Stimulated activated CD8-positive, alpha-beta memory T cell treated with anti-CD3 and anti-CD28 coated beads, Interleukin-7, amount 100 ng/mL, for 1 hour (primary cell): ENCODE measurements at places on chromosomes 1 and 21.

DNA sequence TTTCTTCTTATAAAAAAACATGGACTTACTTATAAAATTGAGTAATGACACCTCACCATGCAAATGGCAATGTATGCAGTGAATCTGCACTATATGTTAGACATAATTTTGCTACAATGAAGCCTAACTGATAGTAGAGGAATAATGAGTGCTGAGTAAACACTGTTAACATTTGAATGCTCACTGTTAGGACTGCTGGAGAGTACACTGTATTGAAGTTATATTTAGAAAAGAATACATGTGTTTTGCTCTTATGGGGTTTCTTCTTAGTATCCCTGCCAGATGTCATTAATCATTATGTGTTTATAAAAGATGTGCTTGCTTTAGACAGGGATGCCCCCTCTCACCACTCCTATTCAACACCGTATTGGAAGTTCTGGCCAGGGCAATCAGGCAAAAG, 111.1 kb upstream of the ZP4 start:
- DNase-seq = no peak

DNA sequence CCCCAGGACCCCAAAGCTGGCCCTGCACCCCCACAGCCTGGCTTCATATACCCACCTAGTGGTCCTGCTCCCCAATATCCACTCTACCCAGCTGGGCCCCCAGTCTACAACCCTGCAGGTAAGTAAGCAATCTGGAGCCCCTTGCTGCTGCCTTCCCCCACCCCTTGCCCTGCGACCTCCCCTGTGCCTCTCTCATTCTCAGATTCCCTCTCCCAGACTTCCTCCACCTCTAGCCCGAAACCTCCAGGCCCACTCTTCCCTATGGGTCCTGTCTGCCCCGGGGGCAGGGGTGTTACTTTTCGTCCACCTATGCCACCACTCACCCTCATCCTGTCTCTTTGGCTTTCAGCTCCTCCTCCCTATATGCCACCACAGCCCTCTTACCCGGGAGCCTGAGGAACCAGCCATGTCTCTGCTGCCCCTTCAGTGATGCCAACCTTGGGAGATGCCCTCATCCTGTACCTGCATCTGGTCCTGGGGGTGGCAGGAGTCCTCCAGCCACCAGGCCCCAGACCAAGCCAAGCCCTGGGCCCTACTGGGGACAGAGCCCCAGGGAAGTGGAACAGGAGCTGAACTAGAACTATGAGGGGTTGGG, 2.9 kb downstream of the SHISA4 start:
- no peak for DNase-seq

DNA sequence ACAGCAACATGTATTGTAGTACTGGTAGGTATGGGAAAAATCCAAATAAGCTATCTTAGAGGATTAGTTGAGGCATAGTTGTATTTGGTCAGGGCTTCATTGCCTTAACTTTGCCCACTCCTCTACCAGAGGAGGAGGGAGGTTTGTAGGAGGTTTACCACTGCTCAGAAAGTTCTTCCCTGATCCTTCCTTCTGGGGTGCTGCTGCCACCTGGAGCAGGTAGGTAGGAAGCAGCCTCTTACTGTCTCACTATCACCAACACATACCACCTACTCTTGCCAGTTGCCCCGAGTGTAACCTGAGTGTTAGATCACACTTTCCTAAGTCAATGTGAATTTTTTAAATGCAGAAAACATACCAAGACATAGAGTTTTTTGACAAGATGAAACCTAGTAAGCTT, 24.1 kb upstream of the ZSWIM5 start:
- DNase-seq = no peak

DNA sequence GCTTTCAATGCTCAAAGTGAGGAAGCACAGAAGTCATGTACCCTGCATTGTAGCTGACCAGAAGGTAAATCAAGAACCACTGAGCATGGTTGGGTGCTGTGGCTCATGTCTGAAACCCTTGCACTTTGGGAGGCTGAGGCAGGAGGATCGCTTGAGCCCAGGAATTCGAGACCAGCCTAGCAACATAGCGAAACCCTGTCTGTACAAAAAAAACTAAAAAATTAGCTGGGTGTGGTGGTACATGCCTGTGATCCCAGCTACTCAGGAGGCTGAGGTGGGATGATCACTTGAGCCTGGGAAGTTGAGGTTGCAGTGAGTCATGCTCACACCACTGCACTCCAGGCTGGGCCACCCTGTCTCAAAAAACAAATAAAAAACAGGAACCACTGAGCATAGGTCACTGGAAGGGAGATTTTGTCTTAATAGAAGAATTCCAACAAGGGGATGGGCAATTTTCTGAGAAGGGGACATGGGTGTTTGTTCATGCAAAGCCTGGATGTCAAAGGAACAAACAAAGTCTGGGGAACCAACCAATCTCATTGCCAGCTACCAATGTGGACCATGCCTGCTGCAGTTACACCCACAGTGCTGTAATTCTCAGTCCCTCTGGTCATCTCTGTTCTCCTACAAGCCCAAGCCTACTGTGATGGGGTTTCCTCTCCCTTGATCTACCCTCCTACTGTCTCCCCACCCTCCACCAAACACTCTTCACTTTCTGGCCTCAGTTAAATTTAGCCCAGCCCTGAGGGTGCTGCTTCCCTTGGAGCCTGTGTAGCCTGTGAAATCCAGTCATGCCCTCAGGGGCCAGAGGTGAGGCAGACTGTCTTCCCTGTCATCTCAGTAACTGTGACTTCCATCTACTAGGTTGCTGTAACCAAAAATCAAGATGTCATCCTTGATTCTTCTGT, 47.9 kb downstream of the ELF3 start:
- DNase-seq = no peak

GRCh38 chr1:40855513-40855912, 6.7 kb downstream of the CITED4 start:
- DNase-seq = no peak

DNA sequence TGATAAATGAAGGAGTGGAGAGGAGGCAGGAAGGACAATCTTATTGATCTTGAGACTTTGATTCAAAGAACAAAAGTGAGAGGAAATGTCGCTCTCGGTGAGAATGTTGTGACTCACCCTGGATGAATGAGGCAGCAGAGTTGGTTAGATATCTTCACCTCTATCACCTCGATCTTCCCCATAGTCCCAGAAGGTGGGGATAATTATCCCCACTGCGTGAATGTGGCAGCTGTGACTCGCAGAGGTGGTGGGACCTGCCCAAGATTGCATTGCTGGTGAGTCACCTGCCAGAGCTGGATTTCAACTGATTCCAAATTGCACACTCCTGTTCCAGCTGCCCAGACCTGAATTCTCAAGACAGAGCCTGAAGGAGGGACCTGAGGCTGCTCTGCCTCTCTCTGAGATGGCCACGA, 105.0 kb downstream of the MATN1 start:
- no peak for DNase-seq

- no peak for DNase-seq
These were observed 201.7 kb downstream of the NRIP1 start for GRCh38 chr21:14862794-14863720.

DNA sequence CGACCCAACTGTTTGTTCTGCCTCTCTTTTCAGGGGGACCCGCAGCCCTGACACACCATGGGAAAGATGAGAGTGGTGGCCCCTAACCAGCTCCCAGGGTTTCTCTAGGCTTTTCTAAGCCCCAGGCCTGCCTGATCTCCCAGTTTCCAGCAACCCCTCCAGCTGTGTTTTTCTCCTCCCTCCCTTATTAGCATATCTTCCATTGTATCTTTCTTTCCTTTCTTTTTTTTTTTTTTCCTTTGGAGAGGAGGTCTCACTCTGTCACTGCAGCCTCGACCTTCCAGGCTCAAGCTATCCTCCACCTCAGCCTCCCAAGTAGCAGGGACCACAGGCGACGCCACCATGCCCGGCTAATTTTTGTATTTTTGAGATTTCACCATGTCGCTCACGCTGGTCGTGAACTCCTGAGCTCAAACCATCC, 1.8 kb upstream of the CERS2 start:
- no peak for DNase-seq

DNA sequence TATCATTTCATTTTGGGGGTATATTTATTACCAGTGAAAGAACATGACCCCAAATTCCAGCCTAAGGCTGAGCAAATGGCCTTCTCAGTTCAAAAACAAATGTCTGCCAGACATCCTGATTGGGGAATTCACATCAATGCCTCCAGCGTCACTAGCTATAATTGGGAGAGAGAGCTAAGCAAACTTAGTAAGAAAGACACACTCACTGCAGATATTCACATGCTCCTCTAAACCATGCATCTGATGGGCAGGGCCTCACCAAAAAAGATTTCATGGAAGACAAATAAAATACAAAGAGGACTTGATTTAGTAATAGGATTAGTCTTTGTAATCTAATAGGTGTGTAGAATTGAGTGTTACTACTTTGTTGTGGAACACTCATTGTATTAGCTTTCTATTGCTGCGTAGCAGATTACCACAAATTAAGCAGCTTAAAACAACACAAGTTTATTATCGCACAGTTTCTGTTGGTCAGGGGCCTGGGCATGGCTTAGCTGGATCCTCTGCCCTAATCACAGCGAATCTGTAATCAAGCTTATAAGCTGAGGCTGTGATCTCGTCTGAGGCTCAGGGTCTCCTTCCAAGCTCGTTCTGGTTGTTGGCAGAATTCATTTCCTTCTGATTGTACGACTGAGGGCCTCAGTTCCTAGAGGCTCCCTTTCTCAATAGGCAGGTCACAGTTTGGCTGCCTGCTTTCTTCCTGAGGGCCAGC, 243.0 kb downstream of the PBX1 start:
- no peak for DNase-seq

DNA sequence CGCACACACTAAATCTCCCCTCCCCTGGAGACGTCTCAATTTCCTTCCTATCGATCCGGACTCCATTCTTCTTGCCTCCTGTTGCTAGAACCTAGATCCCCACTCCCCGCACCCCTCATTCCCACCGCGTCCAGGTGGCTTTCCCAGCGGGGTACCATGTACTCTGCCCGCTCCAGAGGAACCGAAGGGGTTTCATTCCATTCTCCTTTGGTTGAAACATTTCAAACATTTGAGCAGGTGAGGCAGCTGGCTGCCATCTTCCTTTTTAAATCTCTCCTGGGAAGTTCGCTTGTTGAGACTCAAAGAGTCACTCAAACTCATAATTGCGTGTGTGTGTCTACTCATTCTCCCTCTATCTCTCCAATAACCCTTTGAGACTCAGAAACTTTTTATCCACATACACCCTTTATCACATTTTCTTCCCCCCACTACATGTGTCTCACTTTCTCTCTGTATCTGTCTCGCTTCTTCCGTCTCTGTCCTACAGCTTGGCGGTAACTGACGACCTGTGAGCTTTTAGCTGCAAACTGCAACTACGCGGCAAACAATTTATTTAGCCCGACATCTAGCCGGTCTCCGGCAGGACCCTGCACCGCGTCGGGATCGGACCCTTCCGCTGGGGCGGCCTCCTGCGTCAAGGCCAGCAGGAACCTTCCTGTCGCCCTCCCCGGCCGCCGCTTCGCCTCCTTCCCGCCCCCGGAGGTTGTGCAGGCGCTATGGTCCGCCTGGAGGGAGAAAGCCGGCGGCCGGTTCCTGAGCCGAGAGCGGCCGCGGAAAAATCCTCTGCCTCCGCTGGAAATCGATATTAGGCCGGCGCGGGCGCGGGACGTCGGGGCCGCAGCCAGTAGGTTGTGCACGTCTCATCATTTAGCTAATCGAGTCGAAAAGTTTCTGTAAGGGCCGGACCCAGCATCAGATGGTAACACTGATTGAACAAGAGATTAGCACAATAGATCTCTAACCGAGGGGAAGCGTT, 3.0 kb upstream of the FOXD3 start:
- DNase-seq = no peak

GRCh38 chr1:31576201-31576669, at the start of gene TINAGL1:
TSS of gene TINAGL1 (plus strand) at chr1:31576515. CDS start at chr1:31577149, 634 bp downstream.
- DNase-seq = no peak

DNA sequence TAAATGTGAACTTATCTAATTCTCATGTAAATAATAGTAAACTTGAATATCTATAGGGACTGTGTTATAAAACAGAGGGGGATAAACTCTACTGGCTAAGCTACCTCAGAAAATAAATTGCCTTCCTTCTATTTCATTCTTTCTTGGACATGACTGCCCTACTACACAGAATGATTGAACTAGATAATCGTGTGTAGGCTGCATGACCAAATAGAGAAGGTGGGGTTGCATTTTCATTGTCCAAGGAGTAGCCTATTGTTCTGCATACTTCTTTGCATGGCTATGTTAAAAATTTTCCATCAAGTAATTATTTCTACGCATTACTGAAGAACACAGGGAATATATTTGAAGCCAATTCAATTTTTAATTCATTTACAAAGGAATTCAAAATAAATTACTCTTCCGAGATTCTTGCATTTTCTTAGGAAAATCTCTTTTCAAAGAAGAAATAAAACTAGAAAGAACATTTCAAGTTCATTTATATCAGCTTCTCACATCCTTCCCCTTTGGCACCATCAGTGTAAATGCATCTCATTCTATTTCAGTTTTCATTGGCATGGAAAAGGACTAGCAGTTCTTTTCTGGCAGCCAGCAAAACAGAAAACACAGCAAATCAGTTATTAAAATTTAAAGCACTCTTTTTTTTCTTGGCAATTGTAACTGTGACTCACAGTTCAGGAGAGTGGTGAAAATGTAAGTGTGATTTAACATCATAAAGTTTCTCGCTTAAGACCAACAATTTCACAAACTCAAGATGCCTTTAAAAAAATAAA, 714.7 kb downstream of the NCAM2 start:
- no peak for DNase-seq
